ENCODE measurements at places on chromosomes 13 and 19. TPM values are rescaled to one million over a fixed set of nuclear protein-coding genes. Genes with fewer than 3 reads are reported as not detected.

Gene MCF2L
- polyA plus RNA-seq, result 31.3 TPM

Gene UBE2L5
- 0.81 TPM for polyA plus RNA-seq

Gene HSH2D
- polyA plus RNA-seq, result 1.9 TPM

Gene ZNF331
- 23.3 TPM for polyA plus RNA-seq

Gene RGL3
- polyA plus RNA-seq, result 53.5 TPM

Gene DNAJB1
- polyA plus RNA-seq, result 95.3 TPM

Gene ZNF506
- polyA plus RNA-seq, result 41.0 TPM

Gene CHERP
- 41.9 TPM for polyA plus RNA-seq

Gene MBD3L3
- polyA plus RNA-seq, result not detected

Gene NALCN
- 0.26 TPM for polyA plus RNA-seq

Gene KCNJ14
- polyA plus RNA-seq, result 0.94 TPM

Gene CLDN10
- polyA plus RNA-seq, result 4.4 TPM

Gene CEACAM7
- polyA plus RNA-seq, result 0.23 TPM

Gene CGB1
- not detected for polyA plus RNA-seq

Gene PLEKHF1
- 1.2 TPM for polyA plus RNA-seq

Gene SIGLECL1
- not detected for polyA plus RNA-seq

Gene SMAD9
- 23.3 TPM for polyA plus RNA-seq

Gene HS6ST3
- 0.14 TPM for polyA plus RNA-seq

Gene MAST1
- polyA plus RNA-seq, result 1.6 TPM

Gene ZNF256
- polyA plus RNA-seq, result 12.1 TPM

Gene SLC7A10
- 0.57 TPM for polyA plus RNA-seq

Gene TEX101
- not detected for polyA plus RNA-seq

Gene MEF2B
- polyA plus RNA-seq, result 2.0 TPM

Gene LGALS14
- polyA plus RNA-seq, result 0.31 TPM

Gene KLK4
- not detected for polyA plus RNA-seq

Gene OR10H1
- not detected for polyA plus RNA-seq

Gene DIAPH3
- polyA plus RNA-seq, result 6.3 TPM

Gene ZNF578
- polyA plus RNA-seq, result 5.1 TPM

Gene SYCN
- polyA plus RNA-seq, result not detected

Gene MCOLN1
- polyA plus RNA-seq, result 13.0 TPM

Gene ADGRE3
- 0.17 TPM for polyA plus RNA-seq

Gene ZNF274
- polyA plus RNA-seq, result 22.1 TPM

Gene PSG11
- polyA plus RNA-seq, result not detected

Gene ZNF8
- 10.2 TPM for polyA plus RNA-seq

Gene BLOC1S3
- 10.5 TPM for polyA plus RNA-seq

Gene ZNF709
- 6.9 TPM for polyA plus RNA-seq

Gene PPP1R15A
- 36.3 TPM for polyA plus RNA-seq

Gene FGF14
- 0.61 TPM for polyA plus RNA-seq

Gene BAX
- 63.1 TPM for polyA plus RNA-seq

Gene CNFN
- 0.32 TPM for polyA plus RNA-seq

Gene LRRC25
- polyA plus RNA-seq, result 1.4 TPM

Gene CLEC11A
- 39.7 TPM for polyA plus RNA-seq
